ENCODE measurements at places on chromosomes 3 and 15.

DNA sequence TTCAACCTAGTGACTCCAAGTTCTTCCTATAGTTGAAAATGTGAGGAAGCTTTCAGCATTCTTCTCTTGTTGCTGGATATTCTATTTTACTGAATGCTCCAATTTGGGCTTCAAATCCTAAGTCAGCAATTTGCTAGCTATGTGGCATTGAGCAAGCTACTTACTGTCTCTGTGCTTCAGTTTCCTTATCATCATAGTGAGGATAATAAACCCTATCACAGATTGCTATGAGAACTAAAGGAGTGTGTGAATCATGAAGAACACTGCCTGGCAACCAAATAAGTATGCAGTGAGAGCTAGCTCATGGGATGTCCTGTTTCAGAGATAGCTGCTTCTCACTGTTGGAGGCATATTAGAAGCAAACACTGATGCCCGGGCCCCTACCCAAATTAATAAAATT is 163.8 kb upstream of the CDIN1 start:
- DNase-seq = no peak

DNA sequence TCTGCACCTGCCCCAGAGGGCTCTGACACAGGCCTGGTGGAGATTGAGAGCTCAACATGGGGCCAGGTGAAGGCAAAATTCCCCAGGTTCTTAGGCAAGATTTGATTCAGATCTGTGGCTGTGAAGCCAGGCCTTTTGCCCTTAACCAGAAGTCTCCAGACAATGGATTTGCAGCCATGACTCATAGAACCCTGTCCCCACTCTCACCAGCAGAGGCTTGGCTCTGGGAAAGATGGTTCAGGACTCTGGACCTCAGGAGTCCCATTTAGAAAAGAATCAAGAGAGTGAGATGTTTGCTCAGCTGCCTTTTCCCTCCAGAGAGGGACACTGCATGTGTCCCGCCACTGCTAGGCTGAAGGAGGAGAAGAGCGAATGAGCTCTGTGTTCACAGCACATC is 361.4 kb upstream of the ICE2 start:
- no peak for DNase-seq

DNA sequence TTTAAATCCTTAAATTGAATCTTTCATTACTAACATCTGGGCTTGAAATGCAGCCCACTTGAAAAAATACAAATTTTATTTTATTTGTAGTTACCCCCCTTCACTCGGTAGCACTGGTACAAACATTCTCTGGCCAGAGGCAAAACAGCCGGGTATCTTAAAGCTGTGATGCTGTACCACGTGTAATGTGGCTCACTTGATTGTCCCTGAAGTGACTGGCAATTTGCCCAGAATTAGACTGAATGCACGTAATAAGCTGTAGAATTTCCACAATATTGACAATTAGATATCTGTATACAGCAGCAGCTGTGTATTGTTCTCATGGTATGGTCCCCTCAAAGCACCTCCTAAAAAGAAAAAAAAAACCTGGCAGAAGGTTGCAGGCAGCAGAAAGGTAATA is 192.8 kb upstream of the TBC1D5 start:
- no peak for DNase-seq

DNA sequence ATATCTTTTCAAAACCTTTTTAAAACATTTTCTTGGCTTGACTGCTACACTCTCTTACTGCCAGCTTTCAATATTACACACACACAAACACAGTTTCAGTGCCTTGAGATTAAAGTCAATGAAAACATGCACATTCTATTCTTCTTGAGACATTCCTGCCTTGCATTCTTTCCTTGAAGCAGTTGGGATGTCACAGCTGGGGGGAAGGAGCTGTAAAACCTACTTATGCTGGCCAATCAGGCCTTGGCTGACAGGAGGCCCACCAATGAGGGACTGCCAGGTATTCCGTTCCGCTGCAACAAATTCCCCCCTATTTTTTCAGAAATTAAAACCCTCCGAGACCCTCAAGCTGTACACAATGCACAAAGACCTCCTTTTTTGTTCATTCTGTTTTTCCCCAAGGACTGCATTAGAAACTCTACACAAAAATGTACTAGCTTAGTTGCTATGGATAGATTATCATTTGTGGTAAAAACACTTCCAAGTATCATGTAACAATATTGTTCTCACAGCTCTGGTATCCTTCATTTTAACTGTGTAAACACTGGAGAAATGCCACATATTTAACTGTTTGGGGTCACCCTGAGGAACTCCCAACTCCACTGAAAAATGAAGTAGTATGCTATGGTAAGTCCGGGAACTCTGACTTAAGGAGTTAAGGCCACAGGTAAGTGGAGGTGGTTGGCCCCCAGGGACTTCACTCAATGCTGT is 18.5 kb downstream of the FSTL1 start:
- peak; percentile 46 for DNase-seq

DNA sequence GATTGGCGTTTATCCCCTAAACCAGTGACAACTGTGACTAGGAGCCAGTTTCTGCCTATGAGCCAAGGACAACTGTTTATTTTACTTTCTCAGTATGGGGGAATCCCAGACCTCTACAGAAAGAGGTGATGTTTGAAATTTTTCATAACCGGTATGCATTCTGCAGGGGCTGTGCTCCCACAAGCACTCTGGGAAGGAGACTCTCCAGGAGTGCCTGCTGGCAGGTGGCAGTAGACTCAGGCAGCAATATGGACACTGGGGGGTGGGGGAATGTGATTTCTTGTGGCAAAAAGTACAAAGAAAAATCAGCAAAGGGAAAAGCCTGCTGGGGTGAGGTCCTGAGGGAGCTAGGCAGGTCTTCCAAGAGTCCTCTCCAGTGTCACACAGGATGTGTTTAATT is 5.9 kb downstream of the TGM4 start:
- DNase-seq = no peak

DNA sequence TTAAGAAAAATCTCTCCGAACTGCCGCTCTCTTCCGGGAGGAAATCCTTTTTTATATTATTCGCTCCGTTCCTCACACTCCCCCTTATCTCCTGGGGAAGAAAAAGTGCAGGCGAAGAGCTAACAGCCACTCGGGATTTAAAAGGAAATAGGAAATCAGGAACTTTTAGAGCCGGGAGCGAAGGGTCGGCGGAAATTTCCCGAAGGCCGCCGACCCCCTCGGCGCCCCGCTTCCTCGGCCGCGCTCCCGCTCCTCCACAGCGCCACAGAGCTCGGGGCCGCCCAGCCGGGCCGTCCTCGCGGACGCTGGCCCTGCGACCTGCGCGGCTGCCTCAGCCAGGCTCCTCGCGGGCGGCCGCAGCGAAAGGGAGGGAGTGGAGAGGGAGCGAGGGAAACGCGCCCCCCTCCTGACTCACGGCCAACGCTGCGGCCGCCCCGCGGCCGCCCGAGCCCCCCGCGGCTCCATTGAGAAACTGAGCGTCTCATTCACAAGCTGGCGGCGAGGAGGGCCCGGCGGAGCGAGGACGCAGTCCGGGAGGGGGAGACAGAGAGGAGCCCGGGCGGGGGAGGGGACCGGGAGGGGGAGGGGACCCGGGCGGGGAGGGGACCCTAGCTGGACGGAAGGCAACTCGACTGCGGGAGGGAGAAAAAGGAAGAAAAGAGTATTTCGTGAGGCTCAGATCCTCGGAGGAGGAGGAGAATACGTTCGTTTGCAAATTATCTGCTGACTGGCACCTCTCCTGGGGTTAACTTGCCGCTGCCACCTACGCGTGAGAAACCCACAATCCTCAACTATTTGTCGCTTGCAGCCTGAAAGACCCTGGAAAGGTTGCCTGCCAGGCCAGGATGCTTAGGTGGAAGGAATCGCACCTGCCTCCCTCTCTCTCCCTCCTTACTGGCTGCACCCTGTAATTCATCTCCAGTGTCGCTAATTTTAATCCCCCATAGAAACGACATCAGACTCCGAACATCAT is at the start of gene PTPN9:
PTPN9 (minus strand) TSS at position 368 of the 973 bp plus-strand sequence. CDS start 539 bp downstream, outside the sequence.
- DNase-seq = peak; percentile 97

DNA sequence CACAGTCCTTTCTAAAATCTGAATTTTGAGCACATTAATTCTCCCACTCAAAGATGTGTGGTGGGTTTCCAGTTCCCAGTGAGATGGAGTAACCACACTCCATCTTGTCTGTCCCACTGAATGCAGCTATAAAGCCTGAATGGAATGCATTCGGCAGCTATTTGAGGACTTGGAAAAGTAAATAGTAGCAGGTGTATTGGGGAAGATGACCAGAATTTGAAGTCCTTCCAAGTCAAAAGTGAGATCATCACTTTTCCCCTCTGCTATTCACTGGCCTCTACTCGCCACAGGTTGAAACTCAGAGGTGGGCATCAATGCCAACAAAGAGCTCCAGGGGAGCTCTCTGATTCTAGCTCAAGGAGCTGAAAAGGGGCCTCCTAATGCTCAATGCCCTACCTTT is 8.1 kb upstream of the GNB5 start:
- no peak for DNase-seq

DNA sequence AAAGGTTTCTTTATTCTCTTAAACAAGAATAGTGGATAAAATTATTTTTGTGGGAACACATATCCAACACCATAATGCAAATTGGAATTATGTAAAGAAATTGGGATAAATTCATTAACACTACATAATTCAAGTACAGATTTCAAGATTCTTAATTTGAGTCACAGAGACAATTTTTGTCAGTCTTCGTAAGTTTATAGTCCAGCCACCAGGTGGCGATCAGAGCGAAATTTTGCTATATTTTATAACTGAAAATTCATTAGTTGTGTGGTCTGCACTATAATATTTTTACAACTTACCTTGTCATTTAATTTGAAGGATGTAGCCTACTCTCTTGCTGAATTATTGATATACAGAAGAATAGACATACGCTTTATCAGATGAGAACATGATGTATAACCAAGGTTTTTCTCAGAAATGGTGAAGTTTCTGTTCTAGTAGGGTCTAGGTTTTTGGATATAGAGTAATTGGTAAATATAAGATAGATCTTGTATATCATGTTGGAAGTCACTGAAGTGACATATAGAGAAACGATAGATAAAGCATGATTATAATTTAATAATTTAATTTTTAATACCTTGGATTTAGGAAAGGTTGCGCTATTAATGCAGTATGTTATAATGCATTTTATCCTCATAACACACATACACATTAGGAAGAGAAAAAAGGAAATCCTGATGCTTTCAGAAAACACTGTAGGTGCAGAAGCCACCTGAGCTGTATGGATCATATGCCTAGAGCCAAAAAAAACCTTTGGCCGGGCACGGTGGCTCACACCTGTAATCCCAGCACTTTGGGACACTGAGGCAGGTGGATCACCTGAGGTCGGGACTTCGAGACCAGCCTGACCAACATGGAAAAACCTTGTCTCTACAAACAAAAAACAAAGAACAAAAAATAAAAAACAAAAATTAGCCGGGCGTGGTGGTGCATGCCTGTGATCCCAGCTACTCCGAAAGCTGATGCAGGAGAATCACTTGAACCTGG is 31.7 kb downstream of the PLSCR4 start:
- DNase-seq = peak; percentile 52

GRCh38 chr3:66480666-66481065 is 20.2 kb downstream of the LRIG1 start:
- no peak for DNase-seq

All from HAP-1 (cell line).